IPS DF 6.9 (cell line): ENCODE measurements at places on chromosomes 5 and 9.
A peak's percentile ranks its signal among the peaks of the same experiment; 100 is the strongest.

DNA sequence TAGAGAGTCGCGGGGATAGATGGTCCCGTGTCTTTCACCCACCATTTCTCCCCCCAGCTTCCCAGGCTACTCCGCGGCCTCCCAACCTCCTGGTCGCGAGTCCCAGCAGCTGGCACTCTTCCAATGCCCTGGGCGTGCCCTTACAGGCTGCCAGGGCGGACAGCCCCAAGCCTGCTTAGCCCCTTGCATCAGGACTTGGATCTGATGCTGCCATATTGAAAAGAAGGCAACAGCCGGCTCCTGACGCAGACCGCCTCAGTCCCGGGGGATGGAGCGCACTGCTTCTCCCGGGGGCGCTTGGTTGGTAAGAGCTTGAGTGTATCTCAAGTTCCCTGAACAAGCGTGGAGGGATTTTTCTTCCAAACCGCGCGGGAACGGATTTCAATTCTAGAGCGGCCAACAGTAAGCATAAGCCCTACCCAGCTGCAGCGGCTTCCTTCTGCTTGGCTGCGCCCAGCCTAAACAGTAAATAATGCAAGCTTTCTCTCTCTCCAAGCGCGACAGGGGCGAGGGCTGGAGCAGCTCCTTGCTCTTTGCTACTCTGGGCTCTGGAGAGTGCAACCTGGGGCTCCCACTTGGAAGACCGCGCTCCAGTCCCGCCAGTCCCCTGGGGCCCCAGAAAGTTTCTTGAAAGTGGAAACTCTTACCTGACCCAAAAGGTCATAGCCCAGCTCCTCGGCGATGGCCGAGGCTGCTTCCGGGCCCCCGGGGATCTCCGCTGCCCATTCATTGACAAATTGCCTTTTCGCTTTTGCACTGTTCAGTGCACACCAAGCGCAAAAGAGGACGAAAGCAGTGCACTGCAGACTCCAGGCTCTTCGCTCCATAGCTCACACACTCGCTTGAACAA lies 607 bp downstream of the PCSK1 start:
- no peak for DNase-seq

GRCh38 chr5:79171635-79172245 lies 60.1 kb downstream of the BHMT start:
- DNase-seq: no peak

- no peak for DNase-seq
Observed at GRCh38 chr9:92289708-92290390, 3.6 kb downstream of the IARS1 start.

- peak; percentile 16 for DNase-seq
Observed at GRCh38 chr5:90161414-90161813, 248.1 kb downstream of the CETN3 start.

GRCh38 chr9:86407022-86407421 lies 52.8 kb upstream of the TUT7 start:
- DNase-seq: no peak

- DNase-seq: no peak
Observed at GRCh38 chr9:36154331-36154952, 14.7 kb upstream of the CCIN start.

- DNase-seq: no peak
Observed at GRCh38 chr5:125607018-125607417, 816.2 kb upstream of the GRAMD2B start.

DNA sequence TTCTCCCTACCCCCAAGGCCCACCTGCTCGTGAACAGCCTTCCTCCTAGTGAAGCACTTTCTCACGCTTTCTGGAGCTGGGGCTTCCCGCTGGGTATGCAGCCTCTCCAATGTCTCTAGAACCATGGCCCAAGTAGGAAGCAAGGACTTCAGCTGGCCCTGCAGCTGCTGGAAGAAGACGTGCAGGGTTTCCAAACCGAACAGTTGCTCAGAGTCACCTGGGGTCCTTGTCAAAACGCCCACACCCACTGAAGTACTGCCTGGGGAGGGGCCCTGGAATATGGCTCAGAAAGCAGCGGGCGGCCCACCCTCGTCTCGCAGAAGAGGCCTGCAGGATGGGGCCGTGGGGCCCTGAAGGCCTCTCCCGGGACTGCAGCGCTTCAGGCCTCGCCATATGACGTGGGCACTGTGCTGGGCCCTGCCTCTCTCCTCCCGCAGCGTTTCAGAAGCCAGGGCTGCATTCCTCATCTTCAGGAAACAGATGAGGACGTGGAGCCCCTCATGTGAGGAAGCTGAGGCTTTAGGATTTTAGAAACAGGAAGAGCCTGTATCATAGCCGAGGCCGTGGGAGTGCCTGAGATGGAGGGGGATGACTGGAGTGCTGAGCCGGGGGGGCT lies 116.0 kb upstream of the LMX1B start:
- no peak for DNase-seq

- no peak for DNase-seq
Observed at GRCh38 chr9:87556039-87556438, 58.4 kb downstream of the DAPK1 start.

GRCh38 chr9:111301195-111301594 lies 28.8 kb downstream of the OR2K2 start:
- DNase-seq: no peak

DNA sequence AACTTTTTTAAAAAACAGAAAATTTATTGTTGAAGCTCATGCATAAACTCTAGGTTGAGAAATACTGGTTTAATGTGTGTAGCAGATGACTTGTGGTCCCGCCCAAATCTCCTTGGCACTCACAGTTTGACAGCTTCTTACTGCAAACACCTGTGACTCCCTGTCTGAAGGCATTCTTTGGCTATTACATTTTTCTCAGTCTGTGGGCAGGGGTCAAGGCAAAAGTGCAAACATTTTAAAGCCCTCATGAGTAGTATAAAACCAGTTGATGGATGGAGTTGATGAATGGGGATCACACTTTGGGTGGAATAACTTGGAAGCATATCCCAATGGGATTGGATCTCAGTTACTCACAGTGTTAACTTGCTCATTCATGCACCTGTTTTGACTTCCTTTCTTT lies 1007.0 kb upstream of the NUDT12 start:
- no peak for DNase-seq

- DNase-seq: no peak
Observed at GRCh38 chr5:150557509-150557872, 49.6 kb downstream of the NDST1 start.

GRCh38 chr5:157047898-157048297 lies 11.0 kb downstream of the HAVCR1 start:
- no peak for DNase-seq

DNA sequence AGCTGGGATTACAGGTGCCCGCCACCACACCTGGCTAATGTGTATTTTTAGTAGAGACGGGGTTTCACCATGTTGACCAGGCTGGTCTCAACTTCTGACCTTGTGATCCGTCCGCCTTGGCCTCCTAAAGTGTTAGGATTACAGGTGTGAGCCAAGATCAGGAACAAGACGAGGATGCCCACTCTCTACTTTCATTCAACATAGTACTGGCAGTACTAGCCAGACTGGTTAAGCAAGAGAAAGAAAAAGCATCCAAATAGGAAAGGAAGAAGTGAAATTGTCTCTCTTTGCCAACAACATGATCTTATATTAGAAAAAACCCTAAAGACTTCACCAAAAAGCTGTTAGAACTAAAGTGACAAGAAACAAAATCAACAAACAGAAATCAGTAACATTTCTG lies 7.4 kb upstream of the ENDOG start:
- DNase-seq: no peak

DNA sequence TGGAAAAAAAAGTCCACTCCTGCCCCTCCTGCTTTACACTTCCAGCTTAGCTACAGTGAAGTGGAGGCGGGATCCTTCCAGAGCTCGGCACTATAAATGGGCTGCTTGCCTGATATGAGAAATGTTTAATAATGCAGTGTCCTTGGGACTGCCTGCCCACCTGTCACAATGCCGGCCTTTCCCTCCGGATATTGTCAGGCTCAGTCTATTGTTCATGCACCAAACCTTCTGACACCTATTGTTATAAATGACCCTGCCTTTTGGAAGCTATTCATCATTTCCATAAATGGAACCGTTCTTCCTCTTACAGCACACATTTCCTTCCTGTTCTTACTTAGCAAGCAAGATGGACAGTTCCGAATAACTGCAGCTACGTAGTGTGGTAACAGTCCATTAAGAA lies 146.3 kb downstream of the DMAC1 start:
- no peak for DNase-seq

- no peak for DNase-seq
Observed at GRCh38 chr9:133532937-133533668, 1.4 kb upstream of the ADAMTSL2 start.

- DNase-seq: no peak
Observed at GRCh38 chr9:113570106-113570505, 106.6 kb downstream of the RGS3 start.

- no peak for DNase-seq
Observed at GRCh38 chr9:13144166-13144775, 135.2 kb downstream of the MPDZ start.

GRCh38 chr5:157431544-157432200 lies 28.3 kb upstream of the NIPAL4 start:
- peak; percentile 9 for DNase-seq

- DNase-seq: no peak
Observed at GRCh38 chr9:13956107-13956506, 357.8 kb downstream of the NFIB start.

DNA sequence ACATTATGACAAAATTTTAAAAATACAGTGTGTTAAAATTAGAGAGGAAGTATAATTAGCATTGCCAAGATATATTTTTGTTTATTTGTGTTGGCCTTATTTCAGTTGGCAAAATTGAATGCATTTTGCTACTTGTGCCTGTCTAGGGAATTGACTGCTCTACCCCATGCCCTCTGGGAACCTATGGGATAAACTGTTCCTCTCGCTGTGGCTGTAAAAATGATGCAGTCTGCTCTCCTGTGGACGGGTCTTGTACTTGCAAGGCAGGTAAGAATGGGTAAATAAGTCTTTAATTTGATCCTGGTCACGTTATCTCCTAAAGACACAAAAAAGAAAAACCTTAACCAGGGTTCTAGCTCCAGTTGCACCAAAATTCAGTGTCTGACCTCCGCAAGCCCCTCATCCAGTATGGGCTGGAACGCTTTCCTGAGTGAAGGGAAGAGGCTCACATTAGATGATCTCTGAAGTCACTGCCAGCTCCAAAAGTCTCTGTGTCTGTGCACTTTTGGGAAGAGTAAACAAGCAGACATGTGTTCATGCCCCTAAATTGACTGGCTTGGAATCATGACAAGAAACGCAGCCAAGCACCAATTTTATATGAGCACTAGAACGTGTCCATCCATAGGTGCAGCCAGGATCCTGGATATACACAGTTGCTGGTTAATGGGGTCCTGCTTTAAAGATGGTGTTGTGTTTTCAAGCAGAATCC lies 98.3 kb upstream of the PRRC1 start:
- DNase-seq: no peak

GRCh38 chr5:153879596-153879995 lies 159.1 kb downstream of the FAM114A2 start:
- no peak for DNase-seq

DNA sequence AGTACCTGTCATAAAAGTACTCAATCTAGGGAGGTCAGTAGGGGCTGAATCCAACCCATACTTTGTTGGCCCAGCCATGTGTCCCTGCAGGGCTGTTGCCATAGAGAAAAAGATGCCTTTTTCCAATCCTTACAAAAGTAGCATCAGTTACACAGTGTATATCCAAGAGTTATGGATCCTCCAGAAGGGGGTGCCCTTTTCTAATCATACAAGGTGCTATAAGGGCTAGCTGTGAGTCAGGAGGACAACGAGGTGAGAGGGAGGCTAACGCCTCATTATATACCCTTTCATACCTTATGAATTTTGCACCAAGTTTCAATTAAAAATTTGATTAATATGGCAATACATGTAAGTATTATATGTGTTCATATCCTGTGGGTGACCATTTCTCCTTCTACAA lies 4.8 kb downstream of the KIAA0825 start:
- DNase-seq: peak; percentile 27

DNA sequence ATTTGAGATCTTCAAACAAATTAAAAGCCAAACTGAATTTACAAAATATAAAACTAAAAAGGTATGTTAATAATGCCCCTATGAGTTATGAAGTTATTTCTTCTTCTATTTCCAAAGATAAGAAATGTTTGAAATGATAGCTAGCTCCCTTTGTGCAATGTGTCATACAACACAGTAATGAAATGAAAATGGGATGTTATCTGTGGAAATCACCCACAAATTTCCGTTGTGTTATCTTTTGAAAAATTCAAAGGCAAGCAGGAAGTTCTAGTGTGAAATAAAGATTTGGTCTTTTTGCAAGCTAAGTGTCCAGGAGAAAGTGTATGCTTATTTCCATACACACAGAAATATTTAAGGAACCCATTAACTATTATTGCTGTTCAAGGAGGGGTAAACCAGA lies 375.3 kb upstream of the PRR16 start:
- DNase-seq: no peak

DNA sequence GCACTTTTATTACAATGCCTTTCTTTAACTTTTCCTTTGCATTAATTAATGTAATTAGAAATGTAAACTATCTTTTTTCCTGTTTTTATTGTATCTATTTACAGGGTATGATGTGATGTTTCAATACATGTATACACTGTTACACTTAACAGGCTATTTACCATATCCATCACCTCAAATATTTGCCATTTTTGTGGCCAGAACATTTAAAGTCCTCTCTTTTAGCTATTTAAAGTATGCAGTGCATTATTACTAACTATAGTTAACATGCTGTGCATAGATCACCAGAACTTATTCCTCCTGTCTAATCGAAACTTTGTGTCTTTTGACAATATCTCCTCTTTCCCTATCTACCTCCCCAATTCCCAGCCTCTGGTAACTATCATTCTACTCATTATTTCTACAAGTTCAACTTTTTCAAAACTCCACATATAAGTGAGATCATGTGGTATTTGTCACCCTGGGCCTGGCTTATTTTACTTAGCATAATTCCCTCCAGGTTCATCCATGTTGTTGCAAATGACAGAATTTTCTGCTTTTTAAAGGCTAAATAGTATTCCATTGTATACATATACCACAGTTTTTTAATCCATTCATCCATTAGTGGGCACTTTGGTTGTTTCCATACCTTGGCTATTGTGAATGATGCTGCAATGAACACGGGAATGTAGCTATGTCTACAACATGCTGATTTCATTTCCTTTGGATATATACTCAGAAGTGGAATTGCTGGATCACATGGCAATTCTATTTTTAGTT lies 32.8 kb downstream of the OR2K2 start:
- no peak for DNase-seq

DNA sequence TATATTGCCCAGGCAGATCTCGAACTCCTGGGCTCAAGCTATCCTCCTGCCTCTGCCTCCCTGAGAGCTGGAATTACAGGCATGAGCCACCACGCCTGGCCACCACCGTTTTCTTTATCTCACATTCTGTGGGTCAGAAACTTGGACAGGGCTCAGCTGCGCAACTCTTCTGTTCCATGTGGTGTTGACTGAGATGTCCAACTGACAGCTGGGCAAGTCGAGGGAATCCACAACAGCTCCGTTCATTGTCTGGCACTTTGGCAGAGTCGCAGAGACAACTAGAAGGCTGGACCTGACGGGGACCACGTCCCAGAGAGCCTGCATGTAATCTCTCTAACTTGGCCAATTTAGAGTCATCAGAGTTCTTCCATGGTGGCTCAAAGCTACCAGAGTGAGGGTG lies 36.2 kb upstream of the AOPEP start:
- no peak for DNase-seq

- no peak for DNase-seq
Observed at GRCh38 chr9:93678199-93679019, 102.0 kb downstream of the PHF2 start.

GRCh38 chr9:13513716-13514444 lies 234.4 kb upstream of the MPDZ start:
- no peak for DNase-seq
